GM12891 (cell line): ENCODE measurements at places on chromosomes 6 and 20.

GRCh38 chr6:90230548-90231215 lies 66.0 kb downstream of the BACH2 start:
- no peak for DNase-seq

DNA sequence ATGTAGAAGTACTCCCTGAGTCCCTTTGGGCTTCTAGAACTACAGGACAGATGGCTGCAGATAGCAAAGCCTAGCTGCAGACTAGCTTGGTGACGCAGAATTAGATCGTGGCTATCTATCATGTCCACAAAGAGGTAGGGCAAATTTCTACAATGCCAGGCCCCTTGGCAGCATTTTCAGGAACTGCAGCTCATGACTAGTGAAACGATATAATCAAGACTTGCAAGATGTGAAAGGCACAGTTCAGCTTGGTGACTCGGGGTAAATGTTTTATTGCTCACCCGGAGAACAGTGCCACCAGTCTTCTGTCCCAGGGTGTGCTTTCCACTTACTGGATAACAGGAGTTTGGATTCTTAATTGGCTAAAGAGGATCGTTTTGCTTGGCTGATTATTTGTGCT lies 108.7 kb upstream of the LY86 start:
- no peak for DNase-seq

DNA sequence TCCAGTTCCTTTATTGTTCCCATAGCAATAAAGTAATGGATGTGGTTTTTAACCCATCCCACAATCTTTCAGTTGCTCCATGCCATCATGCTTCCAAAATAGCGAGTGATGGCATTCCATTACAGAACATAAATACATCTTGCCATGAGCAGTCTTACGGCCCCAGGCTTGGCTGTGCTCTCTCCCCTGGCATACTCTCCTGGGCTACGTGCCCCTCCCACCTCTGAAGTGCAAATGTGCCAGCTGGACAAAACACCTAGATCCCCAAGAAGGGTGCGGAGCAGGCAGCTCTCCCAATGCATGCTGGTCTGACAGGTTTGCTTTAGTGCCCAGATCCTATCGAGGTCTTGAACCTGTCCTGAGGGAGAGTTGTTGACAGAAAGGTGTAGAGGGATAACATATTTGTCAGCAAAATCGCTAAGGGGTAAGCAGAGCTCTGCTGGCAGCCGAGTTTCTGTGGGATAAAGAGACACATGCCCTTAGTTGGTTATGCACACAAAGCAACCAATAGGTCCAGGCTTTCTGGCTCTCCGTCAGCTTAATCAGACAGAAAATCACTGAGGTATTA lies 43.9 kb upstream of the PAX1 start:
- no peak for DNase-seq

DNA sequence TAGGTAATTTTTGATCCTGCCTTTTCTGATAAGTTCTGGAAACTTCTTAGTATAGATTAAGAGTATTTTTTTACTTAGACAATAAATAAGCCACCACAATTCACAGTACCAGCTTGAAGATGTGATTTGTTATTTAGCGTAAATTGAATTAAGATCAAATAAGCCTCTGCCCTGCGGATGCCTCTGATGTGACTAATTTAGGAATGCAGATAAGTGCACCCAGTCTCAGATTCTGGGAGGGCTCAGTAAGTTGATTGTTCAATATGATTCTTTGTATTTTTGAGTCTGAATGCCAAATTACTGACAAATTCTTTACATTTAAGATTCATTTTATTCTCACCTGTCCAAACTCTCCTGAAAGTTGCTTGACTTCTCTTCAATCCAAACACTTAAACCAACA lies 147.5 kb downstream of the THBS2 start:
- DNase-seq, result no peak

GRCh38 chr20:63230800-63231268 lies 4.9 kb upstream of the BIRC7 start:
- DNase-seq, result no peak

- no peak for DNase-seq
Observed at GRCh38 chr6:35534407-35535170, 21.9 kb upstream of the TULP1 start.

GRCh38 chr6:37819802-37820717 lies 533 bp downstream of the ZFAND3 start:
- DNase-seq, result no peak

DNA sequence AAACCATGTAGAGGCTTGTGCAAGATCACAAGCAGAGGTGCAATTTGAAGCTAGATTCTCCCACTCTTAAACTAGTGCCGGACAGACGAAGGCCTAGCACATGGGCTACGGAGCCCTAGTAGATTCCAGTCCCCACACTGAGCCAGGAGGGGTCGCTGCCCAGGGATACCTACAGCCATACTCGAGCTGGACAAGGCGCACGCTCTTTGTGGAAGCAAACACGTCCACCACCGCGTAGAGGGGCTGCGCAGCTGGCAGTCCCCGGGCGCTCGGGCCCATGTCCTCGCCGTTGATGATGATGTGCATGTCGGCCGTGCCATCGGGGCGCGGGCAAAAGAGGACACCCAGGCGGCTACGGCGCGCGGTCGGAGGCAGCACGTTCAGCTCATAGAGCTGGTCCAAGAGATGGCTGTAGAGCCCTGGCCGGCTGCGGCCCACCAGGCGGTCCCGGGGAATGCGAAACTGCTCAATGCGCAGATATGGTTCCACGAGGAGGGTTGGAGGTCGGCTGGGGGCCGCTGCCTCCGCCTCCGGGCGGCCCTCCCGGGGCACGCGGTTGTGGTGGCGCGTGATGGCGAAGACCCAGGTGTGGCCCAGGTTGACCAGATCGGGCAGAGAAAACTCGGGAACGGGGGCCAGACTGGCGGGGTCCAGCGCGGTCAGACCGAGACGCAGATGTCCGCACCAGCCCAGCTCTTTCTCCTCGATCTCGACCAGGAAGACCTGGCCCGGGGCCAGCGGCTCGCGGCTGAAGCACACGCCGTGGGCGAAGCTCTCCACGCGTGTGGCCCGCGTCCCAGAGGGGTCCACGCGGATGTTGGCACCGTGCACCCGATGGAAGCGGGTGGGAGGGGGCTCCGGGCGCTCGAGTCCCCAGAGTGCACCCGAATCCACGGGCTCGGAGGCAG lies 677 bp downstream of the NEURL2 start:
- peak; percentile 39 for DNase-seq

GRCh38 chr20:58011947-58012610 lies 216.4 kb downstream of the ANKRD60 start:
- DNase-seq, result no peak

GRCh38 chr20:10854976-10855375 lies 181.2 kb upstream of the JAG1 start:
- no peak for DNase-seq

DNA sequence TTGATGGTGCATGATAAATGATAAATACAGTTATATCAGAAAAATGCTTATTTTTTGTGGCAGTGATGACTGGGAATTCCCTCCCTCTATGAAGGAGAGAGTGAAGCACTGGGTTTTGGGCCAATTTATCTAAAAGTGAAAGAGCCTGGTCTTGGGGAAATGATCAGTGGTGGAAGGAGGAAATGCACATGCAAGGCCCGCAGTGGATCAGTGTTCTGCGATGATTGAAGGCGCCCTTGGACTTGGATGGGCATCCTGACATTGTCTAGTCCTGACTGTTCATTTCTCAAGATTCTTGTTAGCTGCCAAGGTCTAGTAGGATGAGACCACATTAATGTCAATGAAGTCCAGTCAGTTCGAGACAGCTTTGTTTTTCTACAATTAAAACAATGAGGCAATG lies 272.0 kb upstream of the SLC35B3 start:
- no peak for DNase-seq

GRCh38 chr6:129889580-129889979 lies 28.5 kb upstream of the TMEM244 start:
- DNase-seq, result no peak

GRCh38 chr20:59153832-59154231 lies 9.8 kb upstream of the ZNF831 start:
- no peak for DNase-seq

DNA sequence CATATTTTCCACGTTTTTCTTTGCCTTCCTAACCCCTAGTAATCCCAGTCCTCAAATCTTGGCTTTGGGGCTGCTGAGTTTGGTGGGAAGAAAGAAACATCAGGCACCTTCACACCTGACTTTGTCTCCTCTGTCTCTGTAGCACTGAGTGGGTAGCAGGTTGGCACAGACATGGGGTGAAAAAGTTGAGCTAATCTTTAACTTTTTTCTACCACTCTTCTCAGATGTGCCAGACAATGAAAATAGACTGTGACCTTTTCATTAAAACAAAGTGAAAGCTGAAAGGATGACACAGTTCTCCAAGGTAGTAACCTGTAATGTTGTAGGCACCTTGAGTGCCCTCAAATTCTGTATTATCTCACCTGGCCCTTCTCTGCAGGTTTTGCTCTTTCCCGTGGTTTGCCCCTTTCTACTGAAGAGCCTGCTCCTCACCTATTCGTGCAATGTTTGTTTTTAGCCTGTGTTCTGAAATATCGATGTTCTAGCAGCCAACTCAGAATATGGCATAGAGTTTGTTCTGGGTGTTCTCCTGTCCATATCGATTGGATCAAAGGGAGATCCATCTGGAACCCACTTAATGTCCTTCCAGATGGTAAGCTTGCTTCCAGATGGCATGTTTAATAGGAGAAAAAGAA lies 57.8 kb upstream of the ATXN1 start:
- no peak for DNase-seq

DNA sequence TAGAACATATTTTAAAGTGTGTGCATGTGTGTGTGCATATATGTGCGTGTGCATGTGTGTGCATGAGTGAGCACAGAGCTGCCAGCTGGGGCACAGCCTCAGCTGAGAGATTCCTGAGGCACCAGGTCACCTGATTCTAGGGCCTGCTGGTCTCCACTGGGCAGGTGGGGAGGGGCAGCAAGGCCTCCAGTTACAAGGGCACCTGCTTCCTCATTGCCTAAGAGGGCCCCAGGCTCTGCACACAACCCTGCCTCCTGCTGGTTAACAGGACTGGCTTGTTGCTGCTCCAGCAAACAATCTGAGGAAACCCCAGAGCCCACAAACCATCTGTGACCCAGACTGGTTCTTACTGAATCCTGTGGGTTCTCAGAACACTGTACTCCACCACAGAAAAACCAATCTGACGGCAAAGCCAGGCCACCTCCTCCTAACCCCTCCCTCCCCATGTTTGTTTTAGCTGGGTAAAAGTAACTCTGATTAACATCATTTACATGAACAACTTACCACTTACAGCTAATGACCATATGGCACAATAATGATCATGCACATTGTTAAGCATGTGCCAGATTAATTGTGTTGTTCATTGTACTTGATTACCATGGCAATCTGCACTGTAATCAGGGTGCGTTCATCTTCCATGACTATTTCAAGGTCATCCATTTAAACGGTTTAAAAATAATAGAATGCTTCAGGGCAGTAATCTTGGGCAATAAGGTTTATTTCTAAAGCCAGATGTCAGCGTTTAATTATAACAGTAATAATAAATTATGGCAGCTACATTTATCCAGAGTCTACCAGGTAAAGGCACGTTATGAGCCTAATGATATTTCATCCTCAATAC lies 23.1 kb upstream of the UBE2J1 start:
- no peak for DNase-seq

DNA sequence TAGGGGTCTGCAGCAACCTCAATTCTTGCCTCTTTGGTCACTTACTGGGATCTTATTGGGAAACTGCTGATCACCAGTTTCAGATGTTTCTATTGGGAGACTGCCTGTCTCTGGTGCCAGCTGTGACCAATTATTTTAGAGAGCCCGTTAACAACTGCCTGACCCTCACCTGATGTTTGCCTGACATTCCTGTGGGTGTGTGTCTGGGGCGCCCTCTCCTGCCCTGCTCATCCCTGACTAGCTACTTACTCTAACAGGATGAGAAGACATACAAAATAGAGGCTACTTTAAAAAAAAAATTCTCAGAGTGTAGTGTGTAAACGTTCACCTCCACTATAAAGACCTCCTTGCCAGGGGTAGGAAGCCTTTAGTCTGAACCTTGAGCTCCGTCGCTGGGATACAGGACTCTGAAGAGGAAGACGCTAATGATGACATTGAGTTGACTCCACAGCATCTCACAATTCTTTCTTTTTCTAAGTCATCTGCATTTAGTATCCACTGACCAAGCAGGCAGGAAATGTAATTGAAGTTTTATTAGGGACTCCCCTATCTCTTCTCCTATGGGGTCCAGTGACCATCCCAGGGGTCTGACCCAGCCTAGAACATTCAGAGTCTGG lies 54.6 kb upstream of the DDR1 start:
- no peak for DNase-seq

- DNase-seq, result no peak
Observed at GRCh38 chr6:17349427-17349826, 44.0 kb upstream of the CAP2 start.

- no peak for DNase-seq
Observed at GRCh38 chr20:17790296-17790695, 90.5 kb downstream of the BANF2 start.

- DNase-seq, result no peak
Observed at GRCh38 chr6:138765896-138766655, 7.5 kb upstream of the CCDC28A start.

- DNase-seq, result no peak
Observed at GRCh38 chr6:114144887-114145851, 174.2 kb upstream of the HDAC2 start.

- no peak for DNase-seq
Observed at GRCh38 chr20:48763216-48763914, 64.4 kb downstream of the PREX1 start.

DNA sequence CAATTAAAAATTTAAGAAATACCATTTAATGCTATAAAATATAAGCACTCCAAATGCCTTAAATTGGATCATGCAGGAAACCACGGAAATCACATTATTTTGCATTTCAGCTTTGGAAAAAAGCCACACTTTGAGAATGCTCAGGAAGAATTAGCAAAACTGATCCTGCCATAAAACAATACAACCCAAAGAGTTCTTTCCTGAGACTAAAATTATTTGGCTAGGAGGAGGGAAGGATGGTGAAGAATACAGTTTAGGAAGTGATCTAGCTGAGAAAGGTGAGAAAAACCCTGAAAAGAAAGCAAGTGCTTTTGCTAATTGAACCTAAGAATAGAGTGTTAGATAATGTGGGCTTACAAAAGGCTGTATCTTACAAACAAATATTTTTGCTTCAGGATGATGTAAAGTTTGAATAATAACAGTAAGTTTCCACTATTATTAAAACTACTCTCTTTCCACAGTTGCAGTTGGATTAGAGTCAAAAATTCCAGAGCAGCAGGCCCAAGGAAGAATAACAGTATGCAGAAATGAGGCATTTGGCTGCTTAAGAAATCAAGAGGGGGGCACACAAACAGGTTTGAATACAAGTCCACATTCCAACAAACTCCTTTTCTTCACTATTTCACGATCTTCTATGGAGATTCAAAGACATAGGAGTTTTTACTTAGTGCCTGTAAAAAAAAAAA lies 565.4 kb downstream of the RFPL4B start:
- DNase-seq, result no peak

GRCh38 chr6:40444312-40444711 lies 142.9 kb downstream of the LRFN2 start:
- no peak for DNase-seq
